ENCODE measurements at places on chromosomes 6 and 20. TPM values are rescaled to one million over a fixed set of nuclear protein-coding genes. Genes with fewer than 3 reads are reported as not detected.

Gene EYA2
- 0.94 TPM for total RNA-seq

Gene SLC22A7
- not detected for total RNA-seq

Gene HCRTR2
- not detected for total RNA-seq

Gene SLC17A2
- total RNA-seq, result 1.7 TPM

Gene WFDC9
- total RNA-seq, result not detected

Gene SMIM28
- total RNA-seq, result not detected

Gene EMILIN3
- 1.2 TPM for total RNA-seq

Gene PTGIS
- 58.2 TPM for total RNA-seq
